Hematopoietic multipotent progenitor cell treated with erythropoietin and hydrocortisone succinate and interleukin-3 and kit ligand, for 15 days (in vitro differentiated cells): ENCODE measurements at places on chromosomes 11 and 22.

- no peak for DNase-seq
Observed at GRCh38 chr11:31921081-31921480, 110.0 kb upstream of the PAX6 start.

GRCh38 chr11:118117790-118118601 lies 31.2 kb upstream of the SMIM35 start:
- DNase-seq, result no peak

- DNase-seq, result no peak
Observed at GRCh38 chr11:119470317-119471291, 47.6 kb upstream of the THY1 start.

DNA sequence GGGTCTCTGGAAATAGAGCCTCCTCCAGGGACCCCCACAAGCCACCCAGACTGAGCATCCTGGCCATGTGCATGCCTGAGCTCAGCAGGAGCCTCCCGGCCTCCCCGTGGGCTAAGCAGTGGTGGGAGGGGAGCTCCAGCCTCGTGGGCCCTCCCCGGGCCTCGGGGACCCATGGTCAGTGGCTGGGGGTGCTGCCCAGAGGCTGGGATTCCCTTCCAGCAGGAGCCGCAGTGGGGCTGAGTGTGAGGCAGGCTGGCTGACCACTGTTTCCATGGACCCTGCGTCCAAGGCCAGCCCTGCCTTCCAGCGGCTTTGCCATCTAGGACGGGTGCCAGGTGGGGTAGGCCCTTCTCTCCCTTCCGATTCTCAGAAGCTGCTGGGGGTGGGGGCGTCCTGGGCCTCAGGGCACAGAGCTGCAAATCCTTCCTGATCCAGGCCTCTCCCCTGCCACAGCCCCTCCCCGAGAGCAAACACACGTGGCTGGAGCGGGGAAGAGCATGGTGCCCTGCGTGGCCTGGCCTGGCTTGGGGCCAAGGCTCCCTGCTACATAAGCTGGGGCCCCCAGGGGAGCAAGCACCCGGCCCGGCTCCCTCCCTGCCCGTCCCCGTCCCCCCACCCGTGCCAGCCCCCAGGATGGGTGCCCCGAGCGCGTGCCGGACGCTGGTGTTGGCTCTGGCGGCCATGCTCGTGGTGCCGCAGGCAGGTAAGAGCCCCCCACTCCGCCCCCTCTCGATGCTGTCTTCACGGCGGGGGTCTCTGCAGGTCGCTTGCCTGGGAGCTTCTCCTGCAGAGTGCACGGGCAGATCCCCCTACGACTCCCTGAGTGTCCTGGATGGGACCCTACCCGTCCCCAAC lies at the start of gene MUC5B:
TSS of gene MUC5B (plus strand) at position 576 of the 855 bp plus-strand sequence. CDS start at position 634, 58 bp downstream.
- no peak for DNase-seq
